CD8-positive, alpha-beta T cell (primary cell): ENCODE measurements at places on chromosomes 2 and 18.

DNA sequence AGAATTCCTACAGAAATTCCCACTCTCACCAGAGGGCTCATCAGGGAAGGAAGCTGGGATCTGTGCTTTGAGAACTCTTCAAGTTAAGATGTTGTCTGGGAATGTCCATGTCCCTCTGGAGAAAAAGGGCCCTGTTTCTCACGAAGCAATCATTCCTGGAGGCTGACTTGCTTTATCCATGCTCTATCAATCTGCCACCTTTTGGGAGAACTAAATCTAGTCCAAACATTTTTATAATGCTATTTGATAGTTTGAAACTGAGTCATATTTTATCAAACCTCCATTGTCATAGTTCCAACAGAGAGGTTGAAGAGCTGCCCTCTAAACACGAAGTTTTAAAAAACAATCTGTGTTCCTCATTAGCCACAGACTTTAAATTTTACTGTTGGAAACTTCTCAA lies 219.2 kb downstream of the MTX2 start:
- no peak for DNase-seq

DNA sequence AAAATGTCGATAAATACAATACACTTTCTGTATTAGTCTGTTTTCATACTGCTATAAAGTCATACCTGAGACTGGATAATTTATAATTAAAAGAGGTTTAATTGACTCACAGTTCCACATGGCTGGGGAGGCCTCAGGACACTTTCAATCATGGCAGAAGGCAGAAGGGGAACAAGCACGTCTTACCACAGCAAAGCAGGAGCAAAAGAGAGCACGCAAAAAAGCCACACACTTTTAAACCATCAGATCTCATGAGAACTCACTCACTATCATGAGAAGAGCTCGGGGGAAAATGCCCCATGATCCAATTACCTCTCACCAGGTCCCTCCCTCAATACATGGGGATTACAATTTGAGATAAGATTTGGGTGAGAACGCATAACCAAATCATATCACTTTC lies 256.7 kb downstream of the ANAPC1 start:
- DNase-seq: no peak

- no peak for DNase-seq
Observed at GRCh38 chr2:134975281-134976009, 56.8 kb downstream of the CCNT2 start.

- DNase-seq: no peak
Observed at GRCh38 chr18:41410006-41410405, 545.0 kb upstream of the PIK3C3 start.

DNA sequence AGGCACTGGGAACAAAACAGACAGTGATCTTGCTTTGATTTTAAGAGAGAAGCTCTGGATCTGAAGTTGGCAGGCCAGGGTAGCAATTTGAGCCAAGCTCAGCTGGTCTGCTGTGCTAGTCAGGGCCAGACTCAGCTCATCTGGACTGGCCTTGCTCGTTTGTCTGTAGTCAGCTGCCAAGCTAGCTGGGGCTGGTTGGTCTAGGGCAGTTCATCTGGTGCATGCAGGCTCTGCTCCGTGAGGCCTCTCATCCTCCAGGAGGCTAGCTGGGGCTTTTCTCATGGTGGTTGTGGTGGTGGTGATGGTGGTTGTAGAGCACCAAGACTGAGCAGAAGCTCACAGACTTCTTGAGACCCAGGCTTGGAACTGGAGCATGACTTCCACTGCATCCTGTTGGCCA lies 10.3 kb downstream of the FBLN7 start:
- no peak for DNase-seq

DNA sequence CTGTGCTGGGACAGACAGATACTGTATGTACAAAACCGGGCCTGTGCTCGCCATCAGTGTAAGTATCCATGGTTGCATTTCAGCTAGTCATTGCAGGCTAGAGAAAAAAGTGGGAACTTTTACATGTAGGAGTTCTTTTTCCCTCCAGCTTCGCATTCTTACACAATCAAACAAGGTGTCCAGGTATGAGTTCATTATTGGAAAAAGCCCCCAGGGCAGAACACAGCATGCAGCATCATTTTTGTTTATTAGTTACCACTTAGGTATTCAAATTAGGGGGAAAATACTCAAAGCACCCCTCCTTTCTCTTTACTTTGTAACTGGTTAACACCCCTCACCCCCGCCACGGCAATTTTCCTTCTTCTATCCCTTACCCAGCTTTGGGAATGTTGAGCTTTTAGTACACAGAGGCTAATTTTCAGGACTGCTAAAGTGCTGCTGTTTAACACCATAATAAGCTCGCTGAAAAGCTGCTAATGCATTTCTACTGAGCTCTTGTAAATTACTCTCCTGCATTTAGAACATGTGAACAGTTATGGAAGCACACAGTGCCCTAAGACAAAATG lies 13.6 kb downstream of the UPP2 start:
- DNase-seq: no peak

- no peak for DNase-seq
Observed at GRCh38 chr2:56170504-56170903, 13.3 kb upstream of the CCDC85A start.

DNA sequence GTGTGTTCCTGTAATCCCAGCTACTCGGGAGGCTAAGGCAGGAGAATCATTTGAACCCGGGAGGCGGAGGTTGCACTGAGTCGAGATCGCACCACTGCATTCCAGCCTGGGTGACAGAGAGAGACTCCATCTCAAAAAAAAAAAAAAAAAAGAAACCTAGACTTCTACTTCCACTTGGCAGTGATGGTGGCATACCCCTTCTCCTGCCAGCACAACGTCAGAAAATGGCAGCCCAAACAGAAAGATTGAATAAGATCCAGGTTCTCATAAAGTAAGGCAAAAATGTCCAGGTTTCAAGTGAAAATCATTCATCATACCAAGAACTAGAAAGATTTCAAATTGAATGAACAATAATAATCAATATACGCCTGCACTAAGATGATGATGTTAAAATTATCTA lies 15.4 kb upstream of the ESPNL start:
- no peak for DNase-seq

GRCh38 chr2:239143858-239144712 lies 256.7 kb downstream of the HDAC4 start:
- peak; percentile 18 for DNase-seq

DNA sequence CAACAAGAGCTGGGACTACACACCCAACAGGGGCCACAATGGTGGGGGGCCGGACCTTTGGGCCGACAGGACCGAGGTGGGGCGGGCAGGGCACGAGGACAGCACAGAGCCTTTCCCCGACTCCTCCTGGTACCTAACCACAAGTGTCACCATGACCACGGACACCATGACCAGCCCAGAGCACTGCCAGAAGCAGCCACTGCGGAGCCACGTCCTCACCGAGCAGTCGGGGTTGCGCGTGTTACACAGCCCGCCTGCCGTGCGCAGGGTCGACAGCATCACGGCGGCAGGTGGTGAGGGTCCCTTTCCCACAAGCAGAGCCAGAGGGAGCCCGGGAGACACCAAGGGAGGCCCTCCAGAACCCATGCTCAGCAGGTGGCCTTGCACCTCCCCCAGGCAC lies 119.5 kb downstream of the MTCL1 start:
- DNase-seq: no peak

DNA sequence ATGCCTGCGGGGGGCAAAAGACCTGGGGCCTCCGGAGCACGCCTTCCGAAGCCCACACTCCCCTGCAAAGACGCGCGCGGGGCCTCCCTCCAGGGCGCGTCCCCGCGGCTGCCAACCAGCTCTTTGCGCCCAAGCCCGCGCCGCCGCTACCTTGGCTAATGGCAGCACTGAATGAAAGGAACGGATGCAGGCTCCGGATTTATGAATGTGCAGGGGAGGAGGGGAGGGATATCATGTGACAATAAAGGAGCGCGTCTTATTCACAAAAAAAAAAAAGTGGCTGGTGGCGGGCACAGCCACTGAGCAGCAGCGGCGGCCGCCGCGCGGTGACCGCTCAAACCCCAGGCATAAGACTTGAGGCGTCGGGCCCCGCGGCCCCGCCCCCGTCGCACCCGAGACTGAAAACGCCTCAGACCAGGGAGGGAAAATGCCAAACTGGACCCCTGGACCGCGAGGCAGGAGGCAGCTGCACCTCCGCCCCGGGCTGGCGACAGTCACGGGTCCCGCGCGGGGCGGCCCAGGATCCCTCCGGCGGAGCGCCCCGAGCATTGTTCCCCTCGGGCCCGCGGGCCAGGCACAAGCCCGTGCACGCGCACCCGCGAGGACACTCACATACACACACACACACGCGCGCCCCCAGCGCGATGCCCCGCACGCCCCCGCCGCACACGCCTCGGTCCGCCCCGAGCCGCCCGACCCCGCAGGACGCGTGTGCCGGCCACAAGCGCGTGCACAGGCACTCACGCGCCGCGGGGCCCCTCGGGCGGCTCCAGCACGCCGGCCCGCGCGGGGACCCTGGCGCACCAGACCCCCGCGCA lies 1.6 kb downstream of the SPRED2 start:
- peak; percentile 73 for DNase-seq

DNA sequence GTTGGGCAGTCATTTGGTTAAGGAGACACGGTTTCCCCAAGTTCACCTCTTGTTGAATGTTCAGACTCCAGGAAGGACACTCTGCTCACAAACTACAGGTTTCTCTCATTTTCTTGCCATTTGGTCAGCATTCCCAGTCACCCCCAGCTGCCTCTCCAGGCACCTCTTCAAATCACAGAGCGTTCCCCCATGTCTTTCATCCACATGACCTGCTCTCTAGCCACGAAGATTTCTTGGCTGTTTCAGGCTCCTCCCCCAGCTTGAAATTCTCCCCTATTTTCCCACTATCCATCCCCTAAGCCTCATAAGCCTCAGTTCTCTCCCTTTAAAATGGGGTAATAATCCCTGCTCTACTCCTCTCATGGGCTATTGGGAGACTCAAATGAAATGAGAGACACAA lies 89.1 kb upstream of the RTN4 start:
- DNase-seq: no peak

GRCh38 chr18:38458698-38459097 lies 893.1 kb upstream of the CELF4 start:
- DNase-seq: no peak

DNA sequence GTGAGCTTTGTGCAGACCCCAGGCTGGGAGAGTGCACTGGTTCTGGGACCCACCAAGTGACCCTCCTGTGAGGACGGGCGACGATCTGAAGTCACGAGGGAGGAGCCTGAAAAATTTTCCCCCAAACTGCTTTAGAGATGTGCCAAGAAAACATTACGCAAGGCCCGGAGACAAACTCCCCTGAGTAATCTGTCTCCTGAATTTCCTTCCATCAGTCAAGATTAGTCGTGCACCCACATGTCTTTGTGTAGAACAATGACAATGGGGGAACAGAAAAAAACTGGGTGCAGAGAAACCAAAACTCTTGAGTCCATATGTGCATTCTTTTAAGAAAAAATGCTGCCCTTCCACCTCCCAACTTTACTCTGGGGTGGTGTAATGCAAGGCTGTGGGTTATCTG lies 12.6 kb upstream of the NCK2 start:
- DNase-seq: no peak

- DNase-seq: no peak
Observed at GRCh38 chr2:51710222-51710621, 678.3 kb upstream of the NRXN1 start.

GRCh38 chr2:215394102-215394805 lies 41.6 kb downstream of the FN1 start:
- DNase-seq: no peak

DNA sequence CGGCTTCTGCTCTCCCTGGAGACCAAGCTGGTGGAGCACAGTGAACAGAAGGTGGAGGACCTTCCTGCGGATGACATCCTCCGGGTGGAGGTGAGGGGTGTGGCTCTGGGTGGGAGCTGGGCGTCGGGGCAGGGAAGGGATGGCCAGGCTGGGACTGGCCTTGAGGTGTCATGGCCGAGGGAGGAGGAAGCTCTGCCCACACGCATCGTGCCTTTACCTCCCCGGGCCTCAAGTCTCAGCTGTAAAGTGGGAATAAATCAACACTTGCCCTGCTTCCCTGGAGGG lies 98.2 kb downstream of the DYSF start:
- no peak for DNase-seq

- DNase-seq: no peak
Observed at GRCh38 chr2:11719230-11719977, 27.0 kb upstream of the LPIN1 start.

- no peak for DNase-seq
Observed at GRCh38 chr2:37387148-37387835, 42.9 kb downstream of the QPCT start.

GRCh38 chr2:131349021-131349420 lies 14.9 kb downstream of the RAB6D start:
- DNase-seq: no peak

- DNase-seq: no peak
Observed at GRCh38 chr2:217363470-217363869, 503.6 kb upstream of the TNP1 start.

GRCh38 chr18:73948084-73948483 lies 199.6 kb downstream of the FBXO15 start:
- DNase-seq: no peak

- DNase-seq: no peak
Observed at GRCh38 chr18:48826271-48826670, 124.5 kb downstream of the SMAD7 start.

GRCh38 chr2:173940208-173941020 lies 24.8 kb downstream of the SP3 start:
- no peak for DNase-seq

DNA sequence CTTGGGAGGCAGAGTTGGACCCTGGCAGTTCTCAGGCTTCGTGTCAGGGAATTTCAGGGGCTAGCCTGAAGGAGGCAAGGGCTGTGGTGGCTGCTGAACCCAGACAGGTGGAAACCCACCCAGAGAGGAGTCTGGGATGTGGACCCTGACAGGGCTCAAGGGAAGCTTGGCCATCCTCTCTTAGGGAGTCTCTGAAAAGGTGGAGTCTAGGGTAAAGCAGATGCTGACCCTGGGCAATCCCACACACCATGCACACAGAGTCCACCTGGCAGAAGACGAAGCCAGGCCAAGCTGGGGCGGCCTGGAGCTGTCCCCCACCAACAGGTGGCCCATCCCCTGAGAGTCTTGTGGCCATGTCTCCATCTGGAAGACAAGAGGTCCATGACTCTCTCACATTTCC lies 41.2 kb upstream of the TEX51 start:
- DNase-seq: no peak

DNA sequence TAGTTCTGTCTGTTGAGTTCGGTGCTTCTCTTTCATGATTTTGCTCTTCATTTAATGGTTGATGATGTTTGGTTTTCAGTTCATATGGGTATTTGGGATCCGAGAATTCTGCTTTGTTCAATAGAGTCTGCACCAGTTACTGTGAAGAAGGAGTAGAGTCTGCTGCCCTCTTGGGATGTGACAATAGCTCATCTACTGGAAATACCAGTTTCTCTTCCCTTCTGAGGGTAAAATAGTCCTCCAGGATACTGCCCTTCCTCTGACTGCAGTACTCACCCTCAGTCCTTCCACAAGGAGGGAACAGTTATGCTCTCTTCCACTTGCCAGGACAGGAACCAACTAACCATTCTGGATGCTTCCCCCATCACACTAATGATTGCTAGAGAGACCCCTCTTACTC lies 12.5 kb upstream of the TNFAIP6 start:
- no peak for DNase-seq
